Activated CD4-positive, alpha-beta memory T cell treated with anti-CD3 and anti-CD28 coated beads, Interleukin-2, amount 10 ng/mL, durations not matched to agents 7 days and 5 days (primary cell): ENCODE measurements at places on chromosomes 16 and 17. TPM values are rescaled to one million over a fixed set of nuclear protein-coding genes. Genes with fewer than 3 reads are reported as not detected.

Gene GINS3
- total RNA-seq = 11.0 TPM

Gene CD68
- total RNA-seq = 36.0 TPM

Gene KIF2B
- total RNA-seq = not detected

Gene DHRS7C
- total RNA-seq = not detected

Gene HEXIM2
- total RNA-seq = 6.5 TPM

Gene TP53
- 123 TPM for total RNA-seq

Gene TBC1D3B
- total RNA-seq = 9.5 TPM

Gene SHPK
- total RNA-seq = 10.4 TPM

DNA sequence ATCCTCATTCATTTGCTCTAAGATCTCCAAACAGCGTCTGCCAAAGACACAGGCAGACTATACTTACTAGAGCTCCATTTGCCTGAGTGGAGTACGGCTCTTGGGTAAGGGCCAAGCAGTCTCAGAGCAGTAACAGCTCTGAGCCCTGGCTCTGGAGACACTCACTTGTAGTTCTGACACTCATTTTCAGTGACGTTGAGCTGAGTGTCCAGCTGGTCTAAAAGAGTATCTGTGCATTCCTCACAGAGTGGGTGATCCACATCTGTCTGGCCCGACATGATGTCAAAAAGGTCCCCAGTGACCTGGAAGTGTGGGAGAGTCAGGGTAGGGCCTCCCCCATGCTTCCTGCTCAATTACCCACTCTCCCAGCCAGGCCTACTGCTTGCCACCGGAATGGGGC is 5.7 kb downstream of the BECN1 start:
- DNase-seq = no peak

DNA sequence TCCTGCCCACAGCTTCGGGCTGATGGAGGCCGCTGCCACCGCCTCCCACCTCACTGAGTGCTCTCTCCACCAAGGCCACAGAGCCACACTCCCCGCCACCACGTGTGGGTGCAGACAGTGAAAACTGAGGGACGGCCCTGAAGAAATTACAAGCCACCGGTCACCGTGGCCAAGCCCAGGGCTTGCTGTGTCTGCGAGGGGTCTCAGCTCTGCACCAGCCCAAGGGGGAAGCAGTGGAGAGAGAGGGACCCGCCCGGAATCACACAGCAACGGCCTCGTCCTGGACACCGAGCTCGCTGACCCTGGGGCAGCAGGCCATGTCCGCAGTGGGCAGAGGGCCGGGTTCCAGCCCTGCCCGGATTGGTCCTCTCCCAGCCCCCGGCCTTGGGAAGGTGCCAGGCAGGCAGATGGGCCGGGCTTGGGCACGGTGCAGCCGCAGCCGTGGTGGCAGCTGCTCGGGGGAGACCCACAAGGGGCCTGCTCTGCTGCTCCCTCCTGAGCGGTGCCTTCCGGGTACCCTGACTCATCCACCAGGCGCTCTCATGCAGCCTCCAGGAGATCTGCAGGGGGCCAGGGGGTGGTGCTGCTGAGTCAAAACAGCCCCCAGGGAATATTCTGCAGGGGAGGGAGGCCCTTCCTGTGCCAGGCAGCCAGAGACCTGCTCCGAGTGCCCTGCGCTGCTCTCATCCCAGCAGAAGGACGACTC is 52.0 kb downstream of the CBFA2T3 start:
- peak; percentile 20 for DNase-seq

DNA sequence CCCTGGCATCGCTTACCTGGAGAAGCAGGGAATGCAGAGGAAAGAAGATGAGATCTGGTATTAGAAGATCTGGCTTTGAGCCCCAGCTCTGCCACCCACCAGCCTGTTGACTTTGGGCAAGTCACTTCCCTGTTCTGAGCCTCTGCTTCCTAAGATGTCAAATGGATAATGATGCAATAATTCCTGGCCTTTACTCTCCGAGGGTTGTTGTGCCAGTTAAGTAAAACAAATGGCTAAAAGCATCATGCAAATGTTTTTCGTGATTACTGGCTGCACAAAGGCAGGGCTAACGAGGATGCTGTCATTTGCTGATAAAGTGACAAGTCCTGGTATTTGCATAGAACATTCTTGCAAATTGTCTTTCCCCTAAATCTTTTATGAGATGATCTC is 1.3 kb upstream of the ZNF821 start:
- no peak for DNase-seq

DNA sequence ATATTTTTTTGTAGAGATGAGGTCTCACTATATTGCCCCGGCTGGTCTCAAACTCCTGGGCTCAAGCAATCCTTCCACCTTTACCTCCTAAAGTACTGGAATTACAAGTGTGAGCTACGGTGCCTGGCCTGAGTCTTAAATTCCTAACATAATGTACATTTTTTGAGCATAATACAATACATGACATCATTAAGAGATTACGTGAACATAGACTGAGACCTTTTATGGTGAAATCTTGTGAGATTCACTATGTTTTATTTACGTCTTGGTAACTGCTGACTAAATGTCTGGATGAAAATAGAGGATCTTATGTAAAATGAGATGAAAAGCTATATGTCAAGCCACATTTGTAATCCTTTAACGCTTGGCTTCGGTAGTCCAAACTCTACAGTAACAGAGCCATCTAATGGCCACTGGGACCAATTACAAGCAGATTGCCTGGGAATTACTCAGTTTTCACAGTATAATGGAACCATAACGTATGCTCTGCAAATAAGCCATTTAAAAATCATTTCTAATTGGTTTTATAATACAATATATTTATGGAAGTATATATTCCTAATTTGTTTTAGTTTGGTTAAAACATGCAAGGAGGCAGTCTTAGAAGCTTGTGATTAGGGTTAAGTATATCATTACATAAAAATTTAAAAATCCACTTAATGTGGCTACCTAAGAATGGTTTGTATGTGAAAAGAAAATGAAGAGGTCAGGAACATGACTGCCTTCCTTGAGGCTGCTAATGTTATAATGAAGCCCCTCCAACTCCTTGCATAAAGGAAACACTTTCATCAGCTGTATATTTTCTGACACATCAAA is 8.1 kb upstream of the EFCAB13 start:
- peak; percentile 29 for DNase-seq

- no peak for DNase-seq
These were observed 29.0 kb downstream of the RAB11FIP3 start for GRCh38 chr16:454397-454940.

DNA sequence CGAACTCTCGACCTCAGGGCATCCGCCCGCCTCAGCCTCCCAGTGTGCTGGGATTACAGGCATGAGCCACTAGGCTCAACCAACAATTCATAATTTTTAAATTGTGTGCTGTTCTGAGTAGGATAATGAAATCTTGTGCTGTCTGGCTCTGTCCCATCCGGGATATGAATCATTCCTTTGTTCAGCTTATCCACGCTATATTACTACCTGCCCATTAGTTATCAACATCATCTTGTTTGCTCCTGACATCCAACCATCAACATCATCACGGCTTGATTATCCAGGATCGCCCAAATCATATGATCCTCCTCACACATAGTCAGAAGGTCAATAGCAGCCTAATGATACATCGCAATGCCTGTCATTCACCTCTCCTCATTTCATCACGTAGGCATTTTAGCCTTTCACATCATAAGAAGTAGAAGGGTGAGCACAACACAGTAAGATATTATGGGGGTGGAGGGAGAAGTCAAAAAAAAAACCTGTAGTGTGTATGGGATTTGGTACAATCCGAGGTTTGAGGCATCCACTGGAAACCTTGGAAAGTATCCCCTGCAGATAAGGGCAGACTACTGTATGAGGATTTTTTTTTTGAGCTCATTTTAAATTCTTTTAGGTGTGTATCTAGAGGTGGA is 77.0 kb upstream of the SIAH1 start:
- no peak for DNase-seq

DNA sequence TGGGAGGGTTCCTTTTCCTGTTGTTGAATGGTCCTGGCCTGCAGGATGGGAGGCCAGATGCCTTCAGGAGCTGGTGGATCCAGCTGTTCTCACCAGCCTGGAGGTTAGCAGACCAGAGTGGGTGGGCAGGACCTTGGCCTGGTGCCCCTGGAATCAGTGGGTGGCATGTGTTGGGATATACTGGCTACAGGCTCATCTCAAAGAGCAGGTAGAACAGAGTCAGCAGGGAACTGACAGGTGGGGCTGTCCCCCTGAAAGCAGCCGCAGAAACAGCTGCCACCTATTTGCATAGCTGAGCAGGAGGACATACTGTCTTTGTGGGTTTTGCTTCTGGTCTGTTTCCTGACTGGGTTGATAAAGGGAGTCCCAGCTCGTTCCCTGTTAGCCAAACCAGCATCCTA is 144.1 kb downstream of the RAB11FIP4 start:
- DNase-seq = no peak

DNA sequence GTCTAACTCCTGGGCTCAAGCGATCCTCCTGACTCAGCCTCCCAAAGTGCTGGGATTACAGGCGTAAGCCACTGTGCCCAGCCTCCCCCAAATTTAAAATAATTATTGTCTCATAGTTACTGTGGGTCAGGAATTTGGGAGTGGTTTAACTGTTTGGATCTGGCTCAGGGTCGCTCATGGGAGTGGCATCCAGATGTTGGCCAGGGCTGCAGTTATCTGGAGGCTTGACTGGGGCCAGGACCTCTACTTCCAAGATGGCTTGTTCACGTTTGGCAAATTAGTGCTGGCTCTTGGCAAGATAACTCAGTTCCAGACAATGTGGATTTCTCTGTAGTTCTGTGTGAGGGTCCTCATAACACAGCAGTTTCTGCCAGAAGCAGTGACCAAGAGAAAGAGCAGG is 8.0 kb downstream of the TEN1 start:
- no peak for DNase-seq

DNA sequence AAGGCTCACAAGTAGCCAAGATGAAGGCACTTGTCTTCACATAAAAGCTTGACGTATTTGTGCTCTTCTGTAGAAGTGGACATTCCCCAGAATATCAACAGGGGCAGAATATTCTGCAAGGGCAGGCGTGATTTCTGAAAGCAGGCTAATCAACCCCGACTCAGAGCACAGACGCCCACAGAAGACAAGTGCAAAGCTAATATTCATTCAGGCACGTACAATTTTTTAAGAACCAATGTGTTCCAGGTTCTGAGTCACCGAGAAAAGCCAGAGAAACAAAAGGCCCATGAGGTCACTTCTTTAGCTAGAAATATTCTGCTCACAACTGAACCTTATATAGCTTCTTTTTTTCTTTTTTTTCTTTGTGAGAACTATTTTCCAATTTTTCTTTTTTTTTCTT is 121.6 kb downstream of the DNAH9 start:
- no peak for DNase-seq

GRCh38 chr16:86680661-86681030 is 102.3 kb downstream of the FOXL1 start:
- no peak for DNase-seq

DNA sequence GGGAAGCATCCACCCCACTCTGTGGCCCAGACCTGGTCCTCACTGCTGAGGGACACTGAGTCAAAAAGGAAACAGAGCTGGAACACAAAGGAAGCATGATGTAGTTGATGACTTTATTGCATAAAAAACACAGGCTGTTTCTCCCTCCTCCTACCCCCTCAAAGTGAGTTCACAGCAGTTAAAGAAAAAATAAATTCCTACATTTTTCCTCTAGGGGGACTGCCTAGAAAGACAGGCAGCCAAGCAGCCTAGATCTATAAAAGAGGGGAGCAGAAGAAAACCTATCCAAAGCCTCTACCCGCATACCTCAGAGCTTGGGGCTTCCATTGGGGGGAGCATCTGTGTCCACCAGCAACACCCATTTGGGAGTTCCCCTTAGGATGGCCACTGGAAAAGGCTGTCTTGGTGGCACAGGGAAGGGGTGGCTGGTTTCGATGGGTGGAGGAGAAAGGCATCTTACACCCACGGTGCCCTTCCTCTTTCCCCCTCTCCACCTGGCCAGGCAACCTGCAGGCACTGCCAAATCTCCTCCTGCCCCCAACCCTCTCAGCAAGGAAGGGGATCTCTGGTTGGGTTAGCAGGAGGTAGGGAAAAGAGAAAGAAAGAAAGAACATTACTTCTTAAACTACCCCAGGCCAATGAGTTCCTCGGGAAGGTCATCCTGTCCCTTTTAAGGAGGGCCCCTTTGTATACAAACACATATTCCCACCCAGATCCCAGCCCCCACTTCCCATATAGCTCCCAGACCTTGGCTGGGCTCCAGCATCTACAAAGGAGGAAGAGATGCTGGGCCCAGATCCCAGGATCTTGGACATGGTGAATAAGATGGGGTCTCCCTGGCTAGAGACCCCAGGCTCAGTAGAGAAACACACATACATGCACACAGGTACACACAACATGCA is 4.0 kb upstream of the SCRN2 start:
- no peak for DNase-seq

DNA sequence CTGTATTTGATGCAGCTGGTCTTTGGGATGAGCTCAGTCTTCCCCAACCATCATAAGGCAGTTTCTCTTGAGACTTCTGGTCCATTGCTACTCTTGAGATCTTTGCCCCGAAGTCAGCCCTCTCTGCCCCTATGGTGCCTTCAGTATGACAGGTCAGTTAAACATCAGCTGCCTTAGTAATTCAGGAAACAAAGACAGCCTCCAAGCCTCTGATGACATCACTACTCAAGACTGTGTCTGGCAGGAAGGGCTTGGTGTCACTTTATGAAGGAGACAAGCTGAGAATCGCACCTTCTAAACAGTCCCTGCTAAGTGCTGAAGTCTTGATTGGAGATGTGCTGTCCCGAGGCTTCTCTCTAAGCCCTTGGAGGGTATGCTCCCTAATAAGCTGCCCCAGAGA is 104.9 kb upstream of the TBX2 start:
- DNase-seq = no peak
